ENCODE measurements at places on chromosomes 1 and 21.
A peak's percentile ranks its signal among the peaks of the same experiment; 100 is the strongest.

DNA sequence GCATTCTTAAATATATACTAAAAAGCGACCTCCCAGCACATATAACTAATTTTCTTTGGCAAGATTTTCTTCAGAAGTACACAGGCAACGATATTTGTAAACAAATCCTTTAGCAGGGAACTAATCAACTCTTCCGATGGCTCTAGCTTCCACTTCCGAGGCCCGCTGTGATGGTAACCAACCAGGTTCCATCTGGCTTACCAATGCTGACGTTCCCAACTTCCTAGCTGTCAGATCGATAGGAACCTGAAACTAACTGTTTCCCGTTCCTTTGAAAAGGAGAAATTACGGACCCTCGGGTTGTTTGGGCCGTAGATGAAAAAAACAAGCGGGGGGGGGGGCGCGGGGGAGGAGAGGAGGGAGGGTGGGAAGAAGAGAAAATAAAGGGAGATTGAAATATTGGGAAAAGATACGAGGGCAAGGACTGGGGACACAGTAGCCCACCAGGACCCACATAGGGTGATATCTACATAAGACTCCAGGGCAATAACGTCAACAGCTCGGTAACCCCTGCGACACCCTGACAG lies 513 bp downstream of the GTF2B start:
- no peak for DNase-seq

GRCh38 chr1:96596226-96596922 lies 125.2 kb upstream of the PTBP2 start:
- DNase-seq = peak; percentile 20

DNA sequence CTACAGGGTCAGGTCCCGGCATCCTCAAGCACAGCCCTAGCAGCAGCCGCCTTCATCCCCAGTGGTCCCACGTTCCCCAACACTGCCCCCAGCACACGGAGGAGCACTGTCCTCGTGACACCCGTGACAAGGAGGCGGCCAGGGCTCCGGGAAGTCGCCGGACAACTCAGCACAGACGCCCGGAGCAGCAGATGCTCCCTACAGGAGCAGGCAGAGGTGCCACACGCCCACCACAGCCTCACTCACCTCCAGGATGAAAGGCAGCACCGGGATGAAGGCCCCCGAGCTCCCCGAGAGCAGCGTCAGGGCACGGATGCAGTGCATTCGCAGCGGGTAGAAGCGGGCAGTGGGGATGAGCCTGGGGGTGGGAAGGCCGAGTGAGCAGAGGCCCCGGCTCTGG lies 8.2 kb downstream of the NOC2L start:
- DNase-seq = no peak

GRCh38 chr21:40080385-40080784 lies 213.1 kb downstream of the PCP4 start:
- DNase-seq = no peak

DNA sequence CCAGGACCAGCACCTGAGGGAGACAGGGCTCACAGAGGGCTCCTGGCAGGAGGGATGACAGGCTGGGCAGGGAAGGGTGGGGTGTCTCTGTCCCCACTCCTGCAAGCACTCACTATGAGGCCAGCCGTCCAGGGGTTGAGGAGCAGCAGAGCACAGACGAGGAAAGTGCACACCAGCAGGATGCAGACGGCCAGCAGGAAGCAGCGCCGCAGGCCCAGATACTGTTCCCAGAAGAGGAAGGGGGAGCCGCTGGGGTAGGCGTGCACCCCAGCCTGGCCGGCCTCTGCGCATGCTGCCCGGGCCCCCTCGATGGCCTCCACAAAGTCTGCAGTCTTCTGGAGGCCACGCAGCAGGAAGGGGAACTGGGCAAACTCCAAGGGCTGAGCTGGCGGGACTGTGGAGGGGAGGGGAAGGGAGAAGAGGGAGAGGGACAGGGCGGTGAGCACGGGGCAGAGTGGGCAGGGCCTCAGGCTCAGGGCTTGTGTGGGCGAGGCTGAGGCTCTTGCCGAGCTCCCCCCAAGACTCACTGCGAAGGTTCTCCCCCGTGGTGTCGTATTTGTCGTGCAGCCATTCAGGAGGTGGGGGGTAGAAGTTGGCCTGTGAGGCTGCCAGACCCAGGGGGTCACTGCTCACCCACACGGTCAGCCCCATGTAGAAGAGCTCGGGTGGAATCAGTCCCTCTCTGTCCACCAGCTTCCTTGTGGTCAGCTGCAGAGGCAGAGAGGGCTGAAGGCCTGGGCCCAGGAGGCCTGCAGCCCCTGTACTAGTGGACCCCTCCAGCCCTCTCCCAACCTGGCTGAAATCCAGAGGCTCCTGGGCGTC lies 16.5 kb downstream of the PTCH2 start:
- no peak for DNase-seq

DNA sequence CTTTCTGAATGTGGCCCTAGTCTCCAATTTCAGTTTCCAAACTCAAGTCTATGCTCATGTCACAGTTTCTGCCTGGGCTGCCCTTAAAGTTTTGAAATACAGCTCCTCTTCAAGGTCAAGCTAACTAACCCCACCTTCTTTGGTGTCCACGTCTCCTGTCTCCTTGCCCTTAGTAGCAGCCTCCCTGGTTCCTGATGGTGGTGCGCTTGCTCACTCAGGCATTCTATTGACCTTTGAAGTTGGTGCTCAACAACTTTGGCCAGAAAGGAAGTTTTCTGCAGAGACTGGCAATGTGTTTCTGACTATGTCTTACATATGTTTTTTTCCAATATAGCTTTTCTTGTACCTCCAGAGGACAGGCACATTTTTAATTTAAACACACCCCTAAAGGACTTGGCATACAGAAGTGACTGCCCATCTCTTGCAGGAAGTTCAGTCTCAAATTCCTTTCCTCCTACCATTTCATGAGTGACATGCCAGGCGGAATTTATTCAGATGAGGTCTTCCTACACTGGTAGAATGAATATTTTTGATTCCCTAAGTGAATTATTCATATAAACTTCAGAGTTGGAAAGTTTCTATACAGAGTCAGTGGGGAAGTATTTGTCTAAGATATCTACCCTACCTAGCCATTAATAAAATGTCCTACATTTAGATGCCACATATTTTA lies 364.3 kb upstream of the USP24 start:
- no peak for DNase-seq

- no peak for DNase-seq
These were observed 173.6 kb downstream of the ZP4 start for GRCh38 chr1:237717106-237717505.

DNA sequence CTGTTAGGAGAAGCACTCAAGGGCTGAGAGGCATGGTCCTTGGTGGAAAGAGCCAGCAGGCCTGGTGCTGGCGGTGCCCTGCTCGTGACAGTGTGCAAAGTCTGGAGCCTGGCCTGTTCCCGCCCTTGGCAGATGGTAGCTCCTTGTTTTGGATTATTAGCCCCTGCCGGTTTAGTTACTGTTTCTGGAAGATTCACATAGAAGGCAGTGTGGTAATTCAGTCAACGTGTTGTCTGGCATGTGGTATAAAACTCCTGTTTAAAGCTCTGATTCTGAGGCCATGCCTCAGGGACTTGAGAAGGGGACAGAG lies 6.8 kb downstream of the PKNOX1 start:
- DNase-seq = peak; percentile 44

- DNase-seq = no peak
These were observed 39.3 kb downstream of the TBX15 start for GRCh38 chr1:118948846-118949245.

DNA sequence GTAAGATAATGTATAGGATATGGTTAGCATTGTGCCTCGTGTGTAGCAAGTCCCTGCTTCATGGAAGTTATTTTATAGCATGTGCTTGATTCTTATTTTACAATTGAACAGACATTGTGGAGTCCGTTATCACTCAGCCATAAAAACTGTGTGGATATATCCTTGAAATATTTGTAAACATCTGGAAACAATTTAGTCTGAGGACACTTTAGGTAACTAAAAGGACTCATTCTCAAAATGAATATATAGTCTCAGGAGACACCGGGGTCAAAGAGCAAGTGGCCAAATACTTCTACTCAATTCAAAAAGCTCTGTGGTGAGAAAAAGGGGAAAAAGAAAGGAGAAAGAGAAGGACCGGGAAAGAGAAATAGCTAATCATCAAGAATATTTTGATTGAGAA lies 23.7 kb downstream of the PRRX1 start:
- DNase-seq = no peak

DNA sequence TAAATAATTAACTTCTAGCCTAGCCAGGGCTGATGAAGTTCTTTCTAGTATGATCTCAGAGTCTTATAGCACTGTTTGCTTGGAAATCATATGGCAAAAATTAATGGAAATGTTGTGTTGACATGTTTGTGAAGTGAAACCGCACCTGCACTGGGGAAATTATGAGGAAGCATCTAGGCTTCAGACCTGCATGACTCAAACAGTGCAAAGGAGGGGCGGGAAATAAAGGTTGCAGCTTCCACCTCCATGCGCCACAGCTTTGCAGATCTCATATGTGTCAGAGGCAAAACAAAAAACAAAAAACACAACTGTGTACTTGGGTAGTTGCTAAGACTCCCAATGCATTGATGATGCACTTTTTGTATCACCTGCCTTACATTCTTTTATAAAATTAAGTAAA lies 1080.6 kb downstream of the PLA2G4A start:
- no peak for DNase-seq

DNA sequence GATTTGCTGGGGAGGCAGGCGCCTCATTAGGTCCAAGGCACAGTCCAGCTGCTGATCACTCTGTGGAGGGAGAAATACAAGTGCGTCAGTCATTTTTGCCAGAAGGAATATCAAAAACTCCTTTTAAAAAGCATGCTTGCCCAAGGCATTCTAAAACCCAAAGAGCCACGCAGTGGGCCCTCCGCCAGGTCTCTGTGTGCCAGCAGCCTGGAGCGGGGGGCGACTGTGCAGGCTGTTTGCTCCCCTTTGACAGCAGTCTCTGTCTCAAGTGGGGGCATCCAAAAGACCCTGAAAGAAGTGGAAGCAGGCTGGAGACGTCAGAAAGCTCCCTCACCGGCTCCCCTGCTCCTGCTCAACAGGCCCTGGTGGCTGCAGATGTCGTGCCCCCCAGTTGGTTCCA lies 65.6 kb downstream of the CAPZB start:
- no peak for DNase-seq

DNA sequence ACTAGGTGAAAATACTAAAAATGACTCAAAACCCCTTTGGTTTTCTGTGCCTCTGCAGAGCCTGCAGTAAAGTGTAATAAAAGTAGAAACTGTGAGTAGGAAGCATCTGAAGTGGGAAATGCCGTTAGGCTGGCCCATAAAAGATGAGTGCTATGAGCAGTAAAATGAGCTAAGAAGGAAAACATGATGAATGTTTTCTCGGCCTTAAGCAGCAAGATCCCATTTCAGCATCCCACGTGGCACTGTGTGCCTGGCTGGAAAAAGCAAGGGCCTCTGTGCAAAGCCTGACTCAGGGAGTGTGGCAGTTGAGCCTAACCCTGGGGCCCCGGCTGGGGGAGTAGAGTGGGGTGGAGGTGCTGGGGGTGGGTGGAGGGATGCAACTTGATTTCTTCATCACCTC lies 109.5 kb downstream of the TBX15 start:
- DNase-seq = no peak

DNA sequence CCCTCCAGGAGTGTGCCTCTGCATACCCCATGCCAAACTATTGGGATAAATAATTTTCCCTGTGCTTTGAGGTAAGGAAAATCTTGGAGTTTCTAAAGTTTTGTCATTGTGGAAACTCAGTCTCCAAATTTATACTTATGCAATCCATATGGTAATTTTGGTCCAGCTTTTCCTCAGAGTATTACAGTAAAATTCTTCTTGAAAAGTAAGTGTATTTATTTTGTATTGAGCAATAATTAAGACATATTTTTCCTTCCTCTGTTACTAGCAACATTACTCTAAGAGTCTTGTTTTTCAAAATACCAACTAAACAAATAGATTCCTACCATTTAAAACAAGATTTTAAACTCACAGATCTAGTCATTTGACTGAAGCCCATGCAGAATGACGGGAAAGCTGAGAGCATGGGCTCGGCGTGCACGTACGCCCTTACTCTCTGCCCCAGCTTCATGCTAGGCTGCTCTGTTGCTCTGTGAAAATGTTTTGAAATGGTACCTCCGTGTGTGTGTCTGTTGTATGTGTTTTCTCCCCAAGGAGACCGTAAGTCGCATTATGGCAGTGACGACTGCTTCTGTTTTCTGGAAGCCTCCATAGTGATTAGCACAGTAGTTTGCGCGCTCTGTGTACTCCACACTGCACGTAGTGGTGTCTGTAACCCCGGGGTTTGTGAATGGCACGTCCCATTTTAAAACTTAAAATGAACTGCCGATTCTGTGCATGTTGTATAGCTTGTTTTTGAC lies 165.3 kb downstream of the SDCCAG8 start:
- DNase-seq = no peak

- DNase-seq = no peak
These were observed 272.1 kb downstream of the ZNF648 start for GRCh38 chr1:181789395-181789794.

DNA sequence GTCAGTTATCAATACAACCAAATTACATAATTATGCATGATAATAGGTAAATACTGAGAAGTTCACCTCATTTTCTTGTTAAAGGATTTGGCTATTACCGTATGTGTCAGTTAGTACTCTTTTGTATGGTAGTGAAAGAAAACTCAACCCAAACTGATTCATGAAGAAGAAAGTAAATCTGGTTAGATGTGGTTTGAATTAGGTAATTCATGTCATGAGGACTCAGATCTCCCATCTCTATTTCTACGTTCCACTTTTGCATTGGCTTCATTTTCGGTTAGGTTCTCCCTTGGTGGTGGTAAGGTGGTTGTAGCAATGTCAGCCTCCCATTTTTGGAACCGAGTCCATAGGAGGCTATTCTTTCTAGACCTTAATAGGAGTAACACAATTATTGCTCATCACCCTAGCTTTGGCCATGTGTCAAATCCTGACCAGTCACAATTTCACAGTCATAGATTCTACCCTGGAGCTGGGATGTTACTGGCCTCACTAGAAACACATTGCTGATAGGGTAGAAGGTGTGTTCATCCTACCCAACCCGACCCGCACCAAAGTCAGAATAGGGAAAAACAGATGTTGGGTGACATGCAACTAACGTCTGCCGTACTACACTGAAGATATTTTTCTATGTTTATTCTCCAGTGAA lies 97.6 kb downstream of the OSBPL9 start:
- no peak for DNase-seq

- DNase-seq = no peak
These were observed 163.0 kb upstream of the DAB1 start for GRCh38 chr1:57586842-57587241.

DNA sequence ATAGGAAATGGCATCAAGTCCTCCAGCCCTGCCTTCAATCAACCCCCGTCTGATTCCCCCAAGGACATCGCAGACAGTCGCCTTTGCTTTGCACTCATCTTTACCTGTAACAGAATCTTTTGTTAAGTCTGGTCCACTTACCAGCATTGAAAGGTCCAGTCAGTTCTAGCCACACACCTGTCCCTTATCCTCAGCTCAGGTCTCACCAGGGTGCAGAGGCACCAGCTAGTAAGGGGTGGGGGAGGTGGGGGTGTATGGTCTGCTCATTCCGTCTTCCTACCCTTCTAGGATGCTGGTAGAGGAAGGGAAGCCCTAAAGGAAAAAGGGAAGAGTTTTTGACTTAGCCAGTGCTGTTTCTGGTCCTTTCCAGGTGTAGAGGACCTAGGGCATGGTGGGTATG lies 427.7 kb downstream of the MATN1 start:
- no peak for DNase-seq
